Stimulated activated CD8-positive, alpha-beta memory T cell treated with anti-CD3 and anti-CD28 coated beads, Interleukin-7, amount 100 ng/mL, for 1 hour (primary cell): ENCODE measurements at places on chromosomes 5 and 9.

DNA sequence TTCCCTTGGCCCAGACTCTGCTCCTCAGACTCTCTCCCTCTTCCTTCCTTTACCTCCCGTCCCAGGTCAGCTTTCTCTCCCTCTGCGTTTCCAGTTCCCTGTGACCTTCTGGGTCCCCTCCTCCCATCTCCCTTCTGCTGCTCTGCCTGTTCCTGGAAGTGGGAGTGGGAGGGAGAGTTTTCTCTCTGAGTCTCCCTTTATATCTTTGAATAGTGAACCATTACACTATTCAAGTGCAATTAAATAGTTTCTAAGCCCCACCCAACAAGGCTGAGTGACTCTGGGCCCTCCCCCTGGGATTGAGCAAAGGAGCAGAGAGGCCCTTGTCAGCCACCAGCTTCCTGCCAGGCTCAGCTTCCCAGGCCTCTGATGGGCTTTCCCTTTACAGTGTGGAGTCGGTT, 34.8 kb downstream of the THBS4 start:
- DNase-seq: no peak

- DNase-seq: no peak
Measured at GRCh38 chr5:170145462-170145861, 39.8 kb downstream of the FOXI1 start.

- DNase-seq: no peak
Measured at GRCh38 chr9:75891277-75891741, 836 bp downstream of the PCSK5 start.

GRCh38 chr9:15178631-15179030, 128.4 kb downstream of the TTC39B start:
- no peak for DNase-seq

GRCh38 chr9:134432471-134432870, 106.2 kb downstream of the RXRA start:
- DNase-seq: no peak

DNA sequence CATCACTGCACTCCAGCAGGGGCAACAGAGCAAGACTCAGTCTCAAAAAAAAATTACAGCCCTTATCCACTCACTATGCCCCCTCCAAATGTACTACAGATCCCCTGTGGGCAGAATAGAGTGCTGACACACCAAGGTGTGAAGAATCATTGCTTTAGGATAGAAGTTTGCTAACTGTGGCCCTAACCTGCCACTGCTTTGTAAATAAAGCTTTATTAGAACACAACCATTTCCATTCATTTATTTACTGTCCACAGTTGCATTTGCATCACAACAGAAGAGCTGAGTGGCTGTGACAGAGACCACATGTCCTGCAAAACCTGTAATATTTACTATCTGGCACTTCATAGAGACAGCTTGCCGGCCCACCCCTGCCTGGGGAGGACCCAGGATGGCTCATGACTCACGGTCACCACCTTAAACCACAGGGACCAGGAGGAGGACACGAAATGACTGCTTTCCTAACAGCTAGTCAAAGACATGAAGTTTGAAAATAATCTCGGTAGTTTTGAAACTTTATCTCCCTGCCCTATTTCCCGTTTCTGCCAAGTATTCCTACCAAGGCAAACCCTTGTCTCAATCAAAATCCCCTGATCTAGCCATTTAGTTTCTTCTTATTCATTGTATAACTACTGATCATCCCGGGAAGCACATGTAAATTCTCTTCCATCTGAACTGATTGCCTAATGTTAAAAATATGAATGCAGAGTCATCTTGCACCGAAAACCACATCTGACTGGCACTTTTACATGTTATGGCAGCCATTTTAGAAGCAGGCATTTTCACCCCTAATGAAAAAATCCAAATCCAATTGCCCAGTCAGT, 206.1 kb downstream of the SLIT3 start:
- DNase-seq: no peak

DNA sequence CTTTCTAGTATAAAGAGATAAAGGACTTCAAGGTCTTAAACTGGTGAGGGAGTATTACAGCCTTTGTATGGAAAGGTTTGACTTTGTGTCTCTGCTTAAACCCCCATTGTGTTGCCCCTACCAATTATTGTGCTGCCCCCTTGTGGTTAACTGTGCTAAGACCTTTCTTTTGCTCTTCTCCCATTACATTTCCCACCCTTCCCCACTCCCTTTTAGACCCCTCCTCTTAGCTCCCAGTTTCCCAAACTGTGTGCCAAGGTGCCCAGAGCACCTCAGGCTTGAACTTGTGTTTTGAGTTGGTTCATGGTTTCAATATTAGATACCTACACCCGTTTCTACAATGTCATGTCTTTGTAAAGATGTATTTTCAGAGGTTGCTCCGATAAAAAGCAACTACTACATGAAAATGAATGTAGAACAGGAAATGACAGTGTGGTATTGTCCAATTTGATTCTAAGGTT, 2.9 kb downstream of the JAK2 start:
- no peak for DNase-seq

- DNase-seq: no peak
Measured at GRCh38 chr9:126979461-126979860, 64.9 kb downstream of the RALGPS1 start.

DNA sequence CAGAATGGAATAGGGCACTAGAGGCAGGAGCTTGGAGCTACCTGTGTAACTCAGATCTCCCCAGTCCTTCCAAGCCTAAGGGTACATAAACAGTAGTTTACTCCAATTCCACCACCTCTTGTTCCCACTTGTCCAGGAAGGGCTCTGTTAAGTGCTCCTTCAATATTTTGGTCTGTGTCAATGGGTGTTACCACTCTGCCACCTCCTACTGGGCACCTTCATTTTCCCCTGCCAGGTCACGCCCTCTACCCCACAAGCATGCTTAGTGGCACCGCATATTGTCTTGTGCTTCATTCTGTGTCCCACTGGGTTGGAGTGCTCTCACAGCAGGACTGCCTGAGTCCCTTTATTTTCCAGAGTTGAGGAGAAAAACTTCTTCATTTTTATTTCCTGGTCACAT, 459.8 kb downstream of the ARHGEF28 start:
- no peak for DNase-seq

GRCh38 chr5:13350767-13351166, 593.7 kb downstream of the DNAH5 start:
- DNase-seq: no peak

DNA sequence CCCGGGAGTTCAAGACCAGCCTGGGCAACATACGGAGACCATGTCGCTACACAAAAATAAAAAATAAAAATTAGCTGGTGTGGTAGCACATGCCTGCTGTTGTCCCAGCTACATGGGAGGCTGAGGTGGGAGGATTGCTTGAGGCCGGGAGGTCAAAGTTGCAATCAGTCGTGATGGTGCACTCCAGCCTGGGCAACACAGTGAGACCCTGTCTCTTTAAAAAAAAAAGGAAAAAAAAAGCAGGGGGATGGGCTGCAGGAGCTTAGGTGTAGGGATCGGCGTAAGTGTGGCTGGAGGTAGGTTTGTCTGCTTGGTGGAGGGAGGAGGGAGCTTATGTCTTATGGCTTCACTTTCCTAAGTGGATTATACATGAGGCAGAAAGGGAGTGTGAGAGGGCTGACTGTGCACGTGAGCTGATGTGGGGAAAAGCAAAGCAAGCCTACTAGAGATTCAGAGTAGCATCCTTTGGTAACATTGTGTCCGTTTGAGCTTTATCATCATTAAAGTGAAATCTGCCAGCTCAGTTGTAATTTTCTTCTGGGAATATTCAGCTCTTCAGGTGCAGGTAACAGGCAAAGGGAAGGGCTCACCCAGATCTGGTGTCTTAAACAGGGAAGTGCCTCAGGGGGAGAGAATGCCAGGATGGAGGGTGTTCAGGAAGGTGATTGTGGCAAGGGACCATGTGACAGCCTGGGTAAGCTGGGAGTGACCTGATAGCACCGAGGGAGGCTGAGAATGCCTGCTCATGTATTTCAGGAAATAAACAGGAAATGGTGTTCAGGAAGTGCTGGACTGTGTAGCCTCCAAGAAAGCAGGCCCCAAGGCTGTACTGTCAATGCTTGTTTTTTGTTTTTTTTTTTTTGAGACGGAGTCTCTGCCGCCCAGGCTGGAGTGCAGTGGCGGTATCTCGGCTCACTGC, 17.6 kb upstream of the SETX start:
- no peak for DNase-seq

GRCh38 chr9:69574057-69574456, 98.1 kb downstream of the APBA1 start:
- no peak for DNase-seq

DNA sequence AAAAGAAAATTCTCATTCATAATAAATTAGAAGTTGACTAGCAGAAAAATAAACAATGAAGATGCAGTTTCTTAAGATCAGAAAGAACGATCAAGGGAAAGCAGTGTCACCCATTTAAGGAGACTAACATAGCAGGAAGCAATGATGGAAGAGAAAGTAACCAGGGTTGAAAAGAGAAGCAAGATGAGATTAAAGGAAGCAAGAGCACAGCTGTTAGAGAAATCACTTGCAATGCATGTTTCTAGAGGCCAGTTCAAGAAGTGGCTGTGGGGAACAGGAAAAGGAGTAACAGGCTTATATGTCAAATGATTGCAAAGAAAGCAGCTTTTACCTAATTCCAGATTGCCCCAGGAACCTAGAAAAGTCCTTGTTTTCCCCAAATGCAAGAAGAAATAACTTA, 46.8 kb upstream of the SLC1A1 start:
- DNase-seq: no peak

DNA sequence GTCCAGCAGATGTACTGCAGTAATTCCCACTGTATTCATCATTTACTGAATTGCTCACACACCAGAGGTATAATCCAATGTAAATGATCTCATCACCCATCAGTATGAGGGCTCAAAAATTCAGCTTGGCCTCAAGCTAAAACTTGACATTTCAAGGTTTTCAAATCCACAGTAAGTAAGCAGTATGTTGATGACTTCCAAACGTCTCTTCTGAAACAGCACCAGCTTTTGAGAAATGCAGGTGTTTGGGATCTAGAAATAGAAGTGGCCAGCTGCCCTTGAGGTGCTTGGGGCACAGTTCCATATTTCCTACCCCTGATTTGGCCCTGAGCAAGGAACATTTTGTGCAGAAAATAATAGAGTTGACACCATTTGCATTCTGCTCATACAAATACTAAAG, 388.0 kb upstream of the TUSC1 start:
- DNase-seq: no peak

GRCh38 chr9:109652971-109653370, 127.0 kb upstream of the PALM2AKAP2 start:
- no peak for DNase-seq

DNA sequence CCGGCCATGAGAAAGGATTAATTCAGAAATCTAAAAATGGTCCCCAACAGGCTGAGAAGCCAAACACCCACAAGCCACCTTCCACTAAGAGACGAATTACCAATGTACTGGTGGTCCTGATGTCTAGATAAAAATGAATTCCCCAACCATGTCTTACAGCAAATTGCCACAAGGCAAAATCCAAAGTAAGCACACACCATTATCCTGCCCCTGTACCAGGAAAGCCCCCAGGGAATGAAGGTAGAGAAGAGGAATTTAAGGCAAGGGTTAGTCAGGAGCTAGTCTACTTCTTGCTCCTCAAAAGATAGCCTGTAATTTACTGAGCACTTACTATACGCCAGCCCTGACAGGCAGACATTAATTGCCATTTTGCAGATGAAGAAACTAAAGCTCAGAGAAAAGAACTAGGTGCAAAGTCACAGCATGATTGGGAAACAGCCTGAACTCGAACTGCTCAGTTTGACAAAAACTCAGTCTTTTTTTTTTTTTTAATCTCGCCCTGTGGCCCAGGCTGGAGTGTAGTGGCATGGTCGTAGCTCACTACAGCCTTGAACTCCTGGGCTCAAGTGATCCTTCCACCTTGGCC, 64.3 kb downstream of the RAPGEF1 start:
- no peak for DNase-seq

DNA sequence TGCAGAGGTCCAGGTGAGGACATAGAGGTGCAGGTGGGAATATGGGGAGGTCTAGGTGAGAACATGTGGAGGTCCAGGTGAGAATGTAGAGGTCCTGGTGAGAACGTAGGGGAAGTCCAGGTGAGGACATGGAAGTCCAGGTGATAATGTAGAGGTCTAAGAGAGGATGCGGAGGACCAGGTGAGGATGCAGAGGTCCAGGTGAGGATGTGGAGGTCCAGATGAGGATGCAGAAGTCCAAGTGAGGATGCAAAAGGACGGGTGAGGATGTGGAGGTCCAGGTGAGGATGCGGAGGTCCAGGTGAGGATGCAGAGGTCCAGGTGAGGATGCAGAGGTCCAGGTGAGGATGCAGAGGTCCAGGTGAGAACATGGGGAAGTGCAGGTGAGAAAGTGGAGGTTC, 133.8 kb downstream of the MRPL36 start:
- DNase-seq: no peak

DNA sequence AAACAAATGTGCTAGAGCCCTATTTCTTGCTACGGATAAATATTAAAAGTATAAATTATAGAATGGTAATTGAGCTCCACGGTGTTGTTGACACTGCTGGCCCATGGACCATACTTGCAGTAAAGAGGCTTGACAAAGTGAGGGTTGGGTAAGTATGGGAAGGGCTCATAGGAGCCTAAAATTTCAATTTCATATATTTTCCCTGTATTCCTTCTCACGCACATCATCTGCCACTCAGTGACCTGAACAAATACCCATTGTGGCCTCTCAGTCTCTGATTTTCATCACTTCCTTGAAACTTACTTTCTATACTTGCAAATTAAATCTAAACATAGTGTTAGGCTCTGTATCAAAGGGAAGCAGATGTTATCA, 116.5 kb downstream of the PIK3R1 start:
- no peak for DNase-seq

- no peak for DNase-seq
Measured at GRCh38 chr9:138049085-138049778, 171.7 kb downstream of the CACNA1B start.

GRCh38 chr5:173645890-173646574, 29.6 kb upstream of the BOD1 start:
- no peak for DNase-seq

- DNase-seq: no peak
Measured at GRCh38 chr5:31581498-31582099, 49.5 kb downstream of the C5orf22 start.

- DNase-seq: no peak
Measured at GRCh38 chr5:172266676-172267092, 16.9 kb downstream of the UBTD2 start.

DNA sequence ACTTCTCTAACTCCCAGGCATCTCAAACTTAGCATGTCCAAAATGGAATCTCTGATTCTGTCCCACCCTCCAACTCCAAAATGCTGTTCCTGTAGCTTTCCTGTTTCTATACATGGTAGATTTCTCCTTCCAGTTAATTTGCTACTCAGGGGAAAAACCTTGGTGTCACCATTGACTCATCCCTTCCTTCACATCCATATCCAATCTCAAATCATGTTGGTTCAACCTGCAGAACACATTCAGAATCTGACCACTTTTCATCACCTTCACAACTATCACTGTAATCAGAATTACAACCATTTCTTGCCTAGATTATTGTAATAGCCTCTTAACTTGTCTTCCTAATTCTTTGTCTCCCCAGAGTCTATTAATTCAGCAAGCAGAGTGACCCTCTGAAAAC, 10.8 kb downstream of the RIOK2 start:
- DNase-seq: no peak

- DNase-seq: peak; percentile 13
Measured at GRCh38 chr5:149264439-149265067, 7.1 kb upstream of the AFAP1L1 start.
